ENCODE measurements at places on chromosomes 1 and 21. TPM values are rescaled to one million over a fixed set of nuclear protein-coding genes. Genes with fewer than 3 reads are reported as not detected.

SYNC gene
- 6.4 TPM for total RNA-seq

FMO2 gene
- total RNA-seq, result 6.7 TPM

TAGLN2 gene
- 322 TPM for total RNA-seq

REN gene
- total RNA-seq, result 0.89 TPM

GBP1 gene
- 39.3 TPM for total RNA-seq

OR2M2 gene
- not detected for total RNA-seq

CFHR3 gene
- 1.1 TPM for total RNA-seq

TCHH gene
- total RNA-seq, result not detected

TFF2 gene
- not detected for total RNA-seq

RAB25 gene
- 182 TPM for total RNA-seq

IL22RA1 gene
- 0.21 TPM for total RNA-seq

GNL2 gene
- 46.4 TPM for total RNA-seq

OR2T29 gene
- not detected for total RNA-seq
